Left kidney (tissue), 8 donors: ENCODE measurements at places on chromosomes 6 and 20. TPM values are rescaled to one million over a fixed set of nuclear protein-coding genes. Genes with fewer than 3 reads are reported as not detected.

- DNase-seq: no peak
Measured at GRCh38 chr6:132007474-132008190, 56.5 kb upstream of the CCN2 start.

GRCh38 chr6:41604006-41604405 is 34.3 kb upstream of the MDFI start:
- no peak for DNase-seq

DNA sequence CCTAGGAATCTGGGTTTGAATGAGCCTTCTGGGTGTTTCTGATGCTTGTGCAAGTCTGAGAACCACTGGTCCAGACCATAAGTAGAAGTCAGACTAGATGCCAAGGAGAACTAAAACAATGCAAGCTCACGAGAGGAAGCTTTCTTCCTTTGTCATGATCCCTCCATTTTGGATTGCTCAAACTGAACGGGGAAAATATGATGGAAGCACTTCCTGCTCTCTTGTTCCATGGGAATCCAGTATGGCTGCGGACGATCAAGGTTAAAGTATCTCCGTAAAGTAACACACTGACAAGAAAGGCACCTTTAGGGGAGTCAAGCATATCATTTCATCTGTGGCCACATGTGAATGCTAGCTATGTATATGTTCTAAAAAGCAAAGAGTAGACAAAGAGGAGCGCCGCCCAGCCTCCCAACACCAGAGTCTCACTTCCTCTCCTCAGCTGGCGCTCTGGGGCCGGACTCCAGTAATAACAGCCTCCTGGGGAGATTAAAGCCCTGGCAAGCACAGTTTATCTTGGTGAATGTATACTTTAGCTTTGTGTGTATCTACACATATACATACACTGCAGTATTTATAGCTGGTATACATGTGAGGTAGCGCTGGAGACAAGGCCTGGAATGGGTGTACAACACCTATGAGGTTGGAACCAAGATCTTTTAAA is 88.1 kb downstream of the FOXC1 start:
- DNase-seq: no peak

DNA sequence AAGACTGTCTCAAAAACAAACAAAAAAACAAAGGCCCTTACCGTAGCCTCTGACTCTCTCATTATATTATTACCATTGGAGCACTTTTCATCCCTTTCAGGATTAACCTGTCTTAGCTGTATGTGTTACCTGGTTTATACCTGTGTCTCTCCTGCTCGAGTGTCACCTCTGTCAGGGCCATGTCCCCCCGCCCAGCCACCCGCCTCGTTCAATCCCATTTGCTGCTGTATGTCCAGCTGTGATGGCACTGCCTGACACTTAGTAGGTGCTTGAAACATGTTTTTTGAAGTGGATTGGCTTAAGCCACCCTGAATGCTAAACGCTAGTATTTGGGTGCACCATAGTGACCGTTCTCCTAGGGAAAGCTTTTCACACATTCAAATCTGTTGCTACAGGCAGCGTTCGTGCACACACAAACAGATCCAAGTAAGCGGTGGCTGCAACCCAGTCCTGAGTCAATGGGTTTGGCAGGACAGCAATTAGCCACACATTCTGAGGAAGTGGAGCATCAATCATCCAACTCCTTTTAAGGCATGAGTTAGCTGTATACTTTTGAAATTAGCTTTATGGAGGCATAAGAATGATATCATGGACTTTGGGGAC is 98.9 kb upstream of the ZNF217 start:
- DNase-seq: no peak

DNA sequence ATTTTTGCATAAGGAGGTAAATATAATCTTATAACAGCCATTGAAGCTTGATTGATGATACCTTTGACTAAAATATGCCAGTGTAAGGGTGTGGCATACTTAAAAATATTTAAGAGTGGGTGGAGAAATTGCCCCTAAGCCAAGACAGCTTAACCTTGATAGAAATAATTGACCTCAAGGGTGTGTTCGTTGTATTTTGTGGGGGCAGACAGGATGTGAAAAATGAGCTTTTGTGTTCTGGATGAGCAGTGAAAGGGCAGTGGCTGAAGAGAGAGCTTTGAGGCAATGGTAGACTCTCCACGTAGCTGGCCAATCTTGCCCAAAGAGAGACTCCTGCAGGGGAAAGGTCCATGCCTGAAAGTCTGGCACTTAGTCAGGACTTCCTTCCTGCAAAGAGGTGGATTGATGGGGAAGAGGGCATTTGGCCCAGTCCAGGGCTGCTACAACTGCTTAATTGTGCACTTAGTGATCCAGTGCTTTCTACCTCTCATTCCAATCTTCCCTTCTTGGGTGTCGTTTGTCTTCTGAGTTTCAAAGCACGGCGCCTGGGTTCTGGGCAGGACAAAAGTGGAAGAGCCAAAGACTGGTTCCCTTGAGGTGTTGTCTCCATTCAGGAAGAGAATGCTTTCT is 15.6 kb upstream of the CD109 start:
- no peak for DNase-seq

GRCh38 chr6:43917878-43918382 is 147.9 kb downstream of the VEGFA start:
- no peak for DNase-seq

- DNase-seq: no peak
Measured at GRCh38 chr6:90397929-90398674, 101.5 kb upstream of the BACH2 start.

DNA sequence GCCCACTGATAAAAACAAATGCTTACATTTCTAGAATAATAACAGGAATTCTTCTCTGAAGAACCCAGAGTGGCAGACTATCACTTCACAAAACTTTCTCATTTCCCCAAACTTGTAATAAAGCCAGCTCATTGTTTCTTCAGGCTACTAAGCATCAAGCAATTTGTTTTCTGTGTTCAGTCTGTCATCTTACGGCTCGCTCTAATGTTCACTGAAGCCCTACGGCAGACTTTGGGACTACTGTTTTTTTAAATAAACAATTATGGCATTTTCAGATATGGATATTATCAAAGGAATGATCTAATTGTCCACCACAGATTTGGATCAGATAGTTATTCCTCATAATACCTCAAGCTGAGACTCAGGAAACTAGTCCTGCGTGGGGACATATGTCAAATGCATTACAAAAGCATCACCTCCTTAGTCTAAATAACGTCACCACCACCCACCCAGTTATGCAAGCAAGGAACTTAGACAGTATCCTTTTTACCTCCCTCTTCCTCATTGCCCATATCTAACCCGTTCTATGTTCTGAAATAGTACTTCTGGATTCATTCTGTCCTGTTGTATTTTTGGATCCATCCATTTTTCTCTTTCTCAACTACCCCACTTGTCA is 415.1 kb downstream of the PLCB1 start:
- no peak for DNase-seq

GRCh38 chr6:92267335-92267734 is 1152.0 kb downstream of the EPHA7 start:
- no peak for DNase-seq

Gene TBXT
- polyA plus RNA-seq: not detected
